ENCODE measurements at places on chromosomes 6 and 20.
A peak's percentile ranks its signal among the peaks of the same experiment; 100 is the strongest.

- no peak for DNase-seq
Measured at GRCh38 chr20:23585808-23586734, 17.8 kb upstream of the CST9L start.

DNA sequence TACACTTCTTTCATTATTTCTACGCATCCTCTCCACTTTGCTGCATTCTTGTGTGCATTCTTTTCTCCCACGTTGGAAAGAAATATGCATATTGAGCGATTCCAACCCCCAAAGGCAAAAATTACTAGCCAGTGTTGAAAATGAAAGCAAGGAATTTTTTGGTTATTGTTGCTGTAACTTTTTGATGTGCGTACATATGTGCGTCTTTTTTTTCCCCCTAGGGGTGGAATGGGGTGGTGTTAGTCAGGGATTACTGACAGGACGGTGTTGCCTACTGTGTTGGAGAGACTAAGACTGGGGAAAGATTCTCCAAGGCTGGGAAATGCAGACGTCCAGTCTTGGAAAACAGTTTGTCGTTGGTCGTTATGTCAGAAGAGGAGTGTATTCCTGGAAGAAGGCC, 44.2 kb upstream of the ESR1 start:
- DNase-seq: no peak

- DNase-seq: peak; percentile 70
Measured at GRCh38 chr6:111605100-111605751, 452 bp downstream of the TRAF3IP2 start.

GRCh38 chr6:101700655-101701054, 307.1 kb downstream of the GRIK2 start:
- DNase-seq: peak; percentile 41

- DNase-seq: no peak
Measured at GRCh38 chr20:61445138-61445537, 193.1 kb downstream of the CDH4 start.

DNA sequence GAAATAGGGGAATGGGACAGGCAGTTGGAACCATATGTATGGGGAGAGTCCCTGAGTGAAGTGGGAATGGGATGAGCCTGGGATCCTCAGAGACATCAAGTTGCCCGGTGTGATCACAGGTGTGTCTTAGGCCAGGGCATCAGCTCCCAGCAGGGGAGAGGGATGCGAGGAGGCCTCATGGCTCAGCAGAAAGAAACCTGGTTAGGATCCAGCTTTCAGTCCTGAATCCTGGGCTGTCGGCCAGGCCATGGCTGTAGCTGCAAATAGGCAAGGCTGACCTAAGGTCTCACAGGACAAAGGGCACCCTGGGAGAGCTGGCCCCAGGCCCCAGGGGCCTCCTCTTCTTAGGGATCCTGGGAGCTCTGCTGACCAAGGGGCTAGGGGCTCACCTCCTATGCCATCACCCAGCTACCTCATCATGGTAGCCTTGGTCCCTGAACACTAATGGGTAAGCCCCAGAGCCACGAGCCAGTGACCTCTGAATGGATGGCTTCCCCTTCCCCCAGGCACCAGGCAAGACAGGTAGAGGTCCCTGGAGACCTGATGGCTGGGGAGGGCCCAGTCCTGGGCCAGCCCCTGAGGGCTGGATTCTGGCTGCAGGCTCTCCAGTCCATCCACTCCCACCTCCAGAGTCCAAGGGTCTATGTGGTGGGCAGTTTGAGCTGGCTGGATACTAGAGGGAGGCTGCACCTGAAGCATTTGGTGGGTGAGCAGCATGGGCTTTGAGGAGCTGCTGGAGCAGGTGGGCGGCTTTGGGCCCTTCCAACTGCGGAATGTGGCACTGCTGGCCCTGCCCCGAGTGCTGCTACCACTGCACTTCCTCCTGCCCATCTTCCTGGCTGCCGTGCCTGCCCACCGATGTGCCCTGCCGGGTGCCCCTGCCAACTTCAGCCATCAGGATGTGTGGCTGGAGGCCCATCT, at the start of gene SLC22A7:
TSS of gene SLC22A7 (plus strand) at position 617 of the 921 bp plus-strand sequence. CDS start at position 716, 99 bp downstream.
- peak; percentile 39 for DNase-seq

DNA sequence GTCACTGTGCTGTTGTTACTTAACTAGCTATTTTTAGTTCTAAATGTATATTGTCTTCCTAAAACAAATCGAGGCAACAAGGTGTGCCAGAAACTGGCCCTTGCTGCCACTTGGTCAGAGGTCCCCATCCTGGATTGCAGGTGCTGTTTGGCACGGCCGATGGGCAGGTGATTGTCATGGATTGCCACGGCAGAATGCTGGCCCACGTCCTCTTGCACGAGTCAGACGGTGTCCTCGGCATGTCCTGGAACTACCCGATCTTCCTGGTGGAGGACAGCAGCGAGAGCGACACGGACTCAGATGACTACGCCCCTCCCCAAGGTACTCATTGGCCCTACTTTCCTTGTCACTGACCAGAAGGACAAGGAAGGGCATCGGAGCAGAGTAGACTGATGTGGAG, 111.0 kb upstream of the TMEM181 start:
- no peak for DNase-seq

Data from spinal cord (tissue), 10 donors.